Stimulated activated CD4-positive, alpha-beta T cell treated with anti-CD3 and anti-CD28 coated beads, Interleukin-2, amount 100 ng/mL, for 24 hours (primary cell): ENCODE measurements at places on chromosomes 5 and 9.

DNA sequence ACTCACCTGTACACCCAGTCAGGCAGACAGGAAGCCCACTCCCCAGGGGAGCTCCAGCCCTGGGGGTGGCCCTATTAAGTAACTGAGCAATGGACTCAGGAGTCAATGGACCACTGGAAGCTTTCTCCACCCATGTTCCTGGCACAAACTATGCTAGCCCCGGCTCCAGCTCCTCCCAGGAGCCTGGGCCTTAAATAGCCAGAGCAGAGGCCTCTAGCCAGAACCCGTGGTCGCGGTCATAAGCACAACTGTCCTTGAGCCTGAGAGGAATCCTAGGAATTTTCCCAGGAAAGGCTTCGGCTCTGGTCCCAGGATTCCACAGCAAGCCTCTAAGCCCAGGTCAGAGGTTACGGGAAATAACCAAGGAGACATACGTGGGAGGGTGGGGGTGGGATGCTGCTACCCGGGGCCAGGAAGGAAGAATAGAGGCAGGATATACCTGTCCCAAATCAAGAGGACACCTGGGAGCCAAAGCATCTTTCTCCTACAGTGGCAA, 5.5 kb downstream of the SEPTIN8 start:
- DNase-seq = no peak

DNA sequence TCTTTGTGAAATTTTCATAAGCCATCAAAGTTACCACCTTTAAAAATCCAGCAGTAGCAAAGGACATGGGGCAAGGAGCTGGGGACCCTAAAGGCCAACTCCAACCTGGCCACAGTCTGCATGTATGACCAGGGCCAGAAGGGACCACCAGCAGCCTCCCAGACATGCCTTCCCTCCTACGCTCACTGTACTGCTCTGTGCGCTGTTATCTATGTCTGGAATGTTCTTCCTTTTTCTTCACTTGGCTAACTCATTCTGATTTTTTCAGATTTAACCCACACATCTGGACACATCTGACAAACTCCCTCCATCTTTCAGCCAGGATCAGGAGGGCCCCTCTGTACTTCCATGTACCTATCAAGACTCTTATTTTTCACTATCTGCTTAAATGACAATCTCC, 47.6 kb upstream of the TRAF1 start:
- no peak for DNase-seq

- no peak for DNase-seq
These were observed 30.8 kb downstream of the NAA35 start for GRCh38 chr9:85971731-85972130.

DNA sequence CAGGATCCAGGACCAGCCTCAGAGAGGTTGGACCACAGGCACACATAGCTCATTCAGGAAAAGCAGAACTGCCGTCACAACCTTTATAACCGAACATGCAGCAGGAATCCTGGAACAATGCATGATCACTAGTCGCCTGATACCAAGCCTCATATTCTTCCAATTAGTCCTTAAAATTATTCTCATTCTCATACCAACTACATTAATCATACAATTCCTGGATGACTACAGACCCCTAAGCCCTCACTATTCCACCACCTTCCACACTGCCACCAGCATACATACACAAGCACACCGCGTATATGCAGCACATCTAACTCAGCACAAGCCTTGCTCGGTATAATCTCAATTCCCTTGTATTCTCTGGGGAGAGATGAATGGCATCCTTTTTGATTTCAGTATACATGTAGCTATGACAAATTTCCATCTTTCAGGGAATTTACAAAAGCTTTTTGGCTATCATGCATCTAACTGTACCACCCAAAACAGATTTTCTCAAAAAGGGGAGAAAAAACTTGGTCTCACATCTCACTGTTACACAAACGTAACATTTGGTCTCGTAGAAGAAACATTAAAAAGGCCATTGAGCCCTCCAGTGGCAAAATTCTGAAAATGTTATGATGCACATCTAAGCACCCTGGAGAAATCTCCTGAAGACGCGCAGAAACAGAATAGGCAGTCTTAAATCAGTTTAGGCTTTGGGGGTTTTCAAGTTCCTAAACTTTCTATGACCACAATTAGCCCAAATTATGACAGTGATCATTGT, 46.2 kb downstream of the MCTP1 start:
- no peak for DNase-seq

DNA sequence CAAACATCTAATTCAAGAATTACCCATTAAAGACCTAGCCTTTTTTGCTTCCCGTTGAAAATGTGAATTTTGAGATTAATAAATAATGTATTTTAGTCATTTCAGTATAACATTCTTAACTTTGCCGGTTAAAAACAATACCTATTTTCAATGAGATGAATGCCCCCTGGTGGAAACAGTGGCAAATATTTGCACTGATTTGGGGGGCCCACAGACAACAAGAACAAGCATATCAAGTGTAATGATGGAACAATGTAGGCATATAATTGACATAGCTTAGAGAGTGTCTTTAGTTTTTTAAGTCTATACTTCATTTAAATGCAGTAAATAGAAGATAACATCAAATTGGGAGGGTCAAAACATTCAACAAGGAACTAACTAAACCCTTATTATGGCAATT, 111.9 kb downstream of the NTRK2 start:
- peak; percentile 6 for DNase-seq

GRCh38 chr9:130990978-130991777, 17.8 kb upstream of the LAMC3 start:
- no peak for DNase-seq

- no peak for DNase-seq
These were observed 182.6 kb downstream of the ASTN2 start for GRCh38 chr9:117232281-117232680.

DNA sequence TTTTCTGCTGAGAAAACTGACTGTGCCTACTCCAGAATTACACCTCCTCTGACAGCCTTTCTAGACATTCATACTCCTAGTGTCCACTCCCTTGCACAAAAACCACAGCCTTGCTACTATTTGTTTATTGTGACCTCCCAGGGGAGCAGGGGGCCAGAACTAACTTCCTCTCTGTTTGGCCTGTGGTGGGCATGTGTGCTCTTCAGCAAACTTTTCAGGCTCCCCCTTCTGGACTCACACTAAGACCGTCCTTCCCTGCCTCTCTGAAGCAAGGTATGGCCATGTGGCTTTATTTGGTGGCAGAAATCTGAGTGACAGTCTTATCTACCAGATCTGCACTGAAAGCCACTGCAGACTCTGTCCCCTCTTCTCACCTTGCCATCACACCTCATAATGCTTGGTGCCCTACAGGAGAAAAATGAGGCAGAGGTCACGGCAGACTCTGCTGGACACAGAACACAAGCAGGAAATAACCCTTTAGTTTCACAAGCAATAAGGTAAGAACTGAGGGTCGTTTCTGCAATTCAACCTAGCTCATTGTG, 28.2 kb downstream of the LIFR start:
- no peak for DNase-seq

DNA sequence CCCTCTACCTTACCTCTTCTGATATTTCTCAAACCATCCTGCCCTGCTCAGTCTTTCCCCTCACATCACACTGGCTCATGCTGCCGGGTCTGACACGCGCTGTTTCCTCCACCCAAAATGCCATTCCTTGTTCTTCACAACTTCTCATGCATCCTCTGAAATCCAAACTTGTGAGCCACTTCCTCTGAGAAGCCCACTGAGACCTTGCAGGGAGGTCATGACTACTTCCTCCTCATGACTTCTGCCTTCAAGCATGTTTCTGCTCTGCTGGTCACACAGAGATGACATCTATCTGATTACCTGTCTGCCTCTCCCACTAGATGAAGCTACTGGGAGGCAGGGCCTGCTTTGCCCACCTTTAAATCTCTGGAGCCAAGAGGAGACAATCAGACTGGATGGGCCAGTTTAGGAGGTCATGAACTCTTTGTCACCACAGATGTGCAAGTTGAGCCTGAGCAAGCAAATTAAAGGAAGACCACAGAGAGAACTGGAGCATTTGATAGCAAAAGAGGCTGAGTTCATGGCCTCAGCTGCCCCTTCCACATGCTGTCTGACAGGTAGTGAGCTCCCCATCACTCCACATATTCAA, 119.8 kb upstream of the TBC1D2 start:
- no peak for DNase-seq

GRCh38 chr9:131198041-131198715, 72.8 kb downstream of the NUP214 start:
- no peak for DNase-seq

GRCh38 chr9:106864373-106865143, 1.6 kb downstream of the ZNF462 start:
- no peak for DNase-seq

DNA sequence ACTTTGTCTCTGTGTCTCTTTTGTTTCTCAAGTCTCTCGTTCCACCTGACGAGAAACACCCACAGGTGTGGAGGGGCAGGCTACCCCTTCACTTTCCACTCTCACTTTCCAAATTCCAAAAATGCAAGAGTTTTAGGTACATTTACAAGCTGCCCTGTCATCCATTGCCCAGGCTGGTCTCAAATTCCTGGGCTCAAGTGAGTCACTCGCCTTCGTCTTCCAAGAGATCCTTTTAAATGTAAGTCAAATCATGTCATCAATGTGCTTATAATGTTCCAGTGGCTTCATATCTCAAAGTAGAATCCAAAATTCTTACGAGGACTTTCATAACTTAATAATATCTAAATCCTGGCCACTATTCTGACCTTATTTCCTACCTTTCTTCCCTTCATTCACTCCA, 20.4 kb upstream of the UGCG start:
- DNase-seq = no peak

GRCh38 chr9:37464426-37465248, 613 bp downstream of the ZBTB5 start:
- DNase-seq = peak; percentile 66

DNA sequence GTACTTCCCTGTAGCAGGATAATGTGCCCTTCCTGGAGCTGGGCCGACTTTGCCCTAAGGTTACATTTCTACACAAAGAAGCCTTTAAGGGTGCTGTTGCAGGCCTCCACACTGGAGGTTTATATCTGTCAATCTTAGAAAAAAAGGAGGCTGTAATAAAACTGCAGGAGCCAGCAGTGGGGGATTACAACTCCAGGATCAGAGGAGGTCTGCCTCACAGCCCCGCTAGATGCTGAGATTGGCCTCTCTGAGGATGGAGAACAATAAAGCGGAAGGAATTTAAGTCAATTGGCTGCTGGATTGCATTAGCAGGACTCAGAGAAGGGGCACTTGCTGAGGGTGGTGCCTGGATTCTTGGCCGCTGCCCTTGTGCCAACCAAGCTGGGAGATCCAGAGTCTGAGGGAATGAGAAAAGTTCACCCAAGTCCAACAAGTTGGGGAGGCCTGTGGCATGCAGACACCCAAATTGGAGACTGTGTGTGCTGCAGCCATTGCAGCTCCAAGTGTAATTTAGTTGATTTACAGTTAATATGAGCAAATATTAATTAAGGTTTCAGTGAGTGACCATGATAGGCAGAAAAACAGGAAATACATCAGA, 99.0 kb upstream of the SSBP2 start:
- DNase-seq = no peak

- DNase-seq = no peak
These were observed 133.3 kb upstream of the TLX3 start for GRCh38 chr5:171175746-171176145.

DNA sequence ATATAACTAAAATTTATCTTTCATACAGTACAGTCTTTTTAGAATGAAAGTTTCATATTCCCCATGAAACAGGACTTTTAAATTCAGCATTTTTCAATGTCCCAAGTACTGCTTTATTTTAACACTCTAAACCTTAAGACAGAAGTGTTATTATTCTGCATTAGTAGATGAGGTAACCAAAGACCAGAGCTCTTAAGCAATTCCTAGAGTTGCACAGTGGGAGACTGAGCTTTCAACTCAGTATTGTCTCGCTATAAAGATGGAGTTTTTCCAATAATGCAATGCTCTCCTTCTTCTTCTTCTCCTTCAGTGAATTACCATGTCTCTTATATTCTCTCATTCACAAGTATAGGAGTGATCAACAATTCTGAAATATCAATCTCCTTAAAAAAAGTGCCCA, 479.7 kb downstream of the CETN3 start:
- DNase-seq = no peak

DNA sequence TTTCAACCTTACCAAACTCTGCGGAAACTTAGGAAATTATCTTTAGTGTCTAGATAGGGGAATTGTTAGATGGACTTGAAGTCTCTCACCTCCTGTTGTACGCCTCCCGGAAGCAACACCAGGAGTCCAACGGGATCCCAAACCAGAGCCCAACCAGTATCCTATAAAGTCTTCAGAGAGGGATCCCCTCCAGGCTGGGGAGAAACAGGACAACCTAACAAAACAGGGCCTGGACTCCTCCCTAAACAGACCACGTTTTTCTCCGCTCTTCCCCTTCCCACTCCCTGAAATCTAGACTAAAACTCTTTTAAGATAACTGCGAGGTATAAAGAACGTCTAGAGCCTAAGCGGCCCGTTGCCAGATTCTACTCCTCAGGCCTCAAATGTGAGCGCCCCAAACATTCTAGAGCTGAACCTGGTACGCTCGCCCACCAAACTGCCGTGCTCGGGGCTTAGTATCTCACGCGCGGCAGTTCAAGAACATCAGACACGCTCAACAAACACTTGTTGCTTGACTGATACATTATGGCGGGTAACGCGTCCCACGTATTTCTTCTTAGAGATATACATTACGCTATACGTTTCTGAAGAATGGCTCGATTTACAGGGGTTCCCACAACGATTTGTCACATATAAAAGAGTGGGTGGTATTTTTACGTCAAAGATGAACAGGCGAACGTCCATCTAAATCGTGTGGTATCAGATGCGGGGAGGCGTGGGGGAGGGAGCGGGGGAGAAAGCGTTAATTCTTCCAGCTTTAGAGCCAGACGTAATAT, 663 bp upstream of the SMIM27 start:
- DNase-seq = peak; percentile 58

GRCh38 chr5:133399247-133399891, 213.0 kb downstream of the FSTL4 start:
- no peak for DNase-seq

DNA sequence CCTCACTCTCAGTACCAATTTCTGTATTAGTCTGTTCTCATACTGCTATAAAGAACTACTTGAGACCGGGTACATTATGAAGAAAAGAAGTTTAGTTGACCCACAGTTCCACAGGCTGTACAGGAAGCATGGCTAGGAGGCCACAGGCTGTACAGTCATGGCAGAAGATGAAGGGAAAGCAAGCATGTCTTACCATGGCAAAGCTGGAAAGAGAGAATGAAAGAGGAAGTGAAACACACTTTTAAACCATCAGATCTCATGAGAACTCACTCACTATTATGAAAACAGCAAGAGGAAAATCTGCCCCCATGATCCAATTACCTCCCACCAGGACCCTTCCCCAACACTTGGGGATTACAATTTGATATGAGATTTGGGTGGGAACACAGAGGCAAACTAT, 698.8 kb downstream of the CDH9 start:
- no peak for DNase-seq

DNA sequence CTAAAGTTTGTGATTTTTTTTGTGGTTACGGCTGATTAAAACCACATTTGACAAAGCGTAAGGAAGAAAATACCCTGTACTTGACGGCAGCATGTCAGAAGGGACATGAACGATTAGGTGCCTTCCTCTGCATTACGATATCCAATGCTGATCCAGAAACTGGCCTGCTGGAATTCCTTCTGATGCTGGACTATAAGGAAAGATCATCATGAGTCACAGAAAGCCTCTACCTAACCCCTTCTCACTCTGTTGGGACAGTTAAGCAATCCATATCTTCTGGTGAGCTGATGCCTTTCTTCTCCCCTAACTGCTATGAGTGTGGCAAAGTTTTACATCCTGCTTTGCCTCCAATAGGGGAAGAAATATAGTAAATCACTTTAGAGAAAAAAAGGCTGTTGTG, 78.4 kb upstream of the PAPPA start:
- no peak for DNase-seq
